Glomerular endothelial cell (primary cell): ENCODE measurements at places on chromosomes 7 and 10.
A peak's percentile ranks its signal among the peaks of the same experiment; 100 is the strongest.

DNA sequence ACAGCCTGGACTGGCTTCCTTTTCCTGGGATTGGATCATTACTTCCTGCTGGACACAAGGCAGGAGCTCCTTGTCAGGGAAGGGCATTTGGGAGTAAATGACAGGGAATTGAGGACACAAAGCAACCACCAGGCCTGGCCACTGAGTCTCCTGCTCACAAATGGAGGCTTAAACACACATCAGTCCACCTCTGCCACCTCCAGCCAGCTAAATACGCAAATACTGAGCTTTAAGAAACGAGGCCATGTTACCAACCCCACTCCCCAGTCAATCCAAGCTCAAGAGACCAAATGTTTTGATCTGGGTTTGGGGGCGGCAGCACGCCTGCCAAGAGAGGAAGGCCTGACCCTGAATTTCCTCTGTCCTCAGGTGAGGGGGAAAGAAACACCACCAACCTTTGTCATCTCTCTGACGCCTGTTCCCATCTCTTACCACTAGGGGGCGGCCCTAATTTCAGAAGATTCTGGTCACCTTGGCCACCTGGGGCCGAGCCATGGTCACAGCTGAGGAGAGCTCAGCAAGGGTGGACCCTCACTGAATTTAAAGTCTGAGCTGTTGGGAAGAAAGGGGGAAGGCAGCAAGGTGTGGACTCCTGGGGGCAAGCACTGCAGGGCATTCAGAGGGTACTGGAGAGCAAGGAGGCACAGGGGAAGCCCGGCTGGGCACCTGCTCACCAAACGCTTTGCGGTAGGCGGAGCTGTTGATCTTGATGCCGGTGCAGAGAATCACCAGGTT lies 16.5 kb downstream of the AIFM2 start:
- no peak for DNase-seq

DNA sequence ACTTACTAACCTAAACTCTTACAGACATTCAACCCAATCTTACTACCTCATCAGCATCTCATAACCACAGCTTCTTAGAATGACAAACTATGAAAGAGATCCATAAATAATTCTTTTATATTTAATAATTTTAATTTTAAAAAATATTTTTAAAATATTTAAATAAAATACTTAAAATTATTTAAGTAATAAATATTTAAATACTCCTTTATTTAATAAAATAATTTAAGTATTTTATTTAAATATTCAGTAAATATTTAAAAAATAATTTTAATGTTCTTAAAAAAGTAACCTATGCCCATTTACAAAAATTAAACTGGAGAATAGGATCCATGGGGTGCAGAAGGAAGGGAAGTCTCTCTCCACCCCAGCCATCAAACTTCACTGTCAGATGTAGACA lies 627.3 kb upstream of the MGMT start:
- DNase-seq, result no peak

DNA sequence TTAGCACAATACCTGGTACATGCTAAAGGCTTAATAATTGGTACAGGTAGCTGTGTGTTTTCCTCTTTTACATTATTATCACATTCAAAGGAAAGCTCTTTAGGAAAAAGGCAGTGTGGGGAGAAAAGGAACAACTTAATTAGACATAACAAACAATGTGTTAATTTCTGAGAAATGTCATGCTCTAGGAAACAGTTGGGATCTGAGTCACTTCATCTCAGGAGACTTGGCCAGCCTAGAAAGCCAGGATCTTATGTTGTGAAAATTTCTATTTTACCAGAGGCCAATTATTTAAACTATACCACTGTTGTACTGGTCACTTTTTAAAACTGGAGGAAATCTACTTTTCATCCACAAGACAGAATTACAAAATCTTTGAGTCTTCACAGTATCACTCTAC lies 39.6 kb downstream of the ARMH3 start:
- no peak for DNase-seq

DNA sequence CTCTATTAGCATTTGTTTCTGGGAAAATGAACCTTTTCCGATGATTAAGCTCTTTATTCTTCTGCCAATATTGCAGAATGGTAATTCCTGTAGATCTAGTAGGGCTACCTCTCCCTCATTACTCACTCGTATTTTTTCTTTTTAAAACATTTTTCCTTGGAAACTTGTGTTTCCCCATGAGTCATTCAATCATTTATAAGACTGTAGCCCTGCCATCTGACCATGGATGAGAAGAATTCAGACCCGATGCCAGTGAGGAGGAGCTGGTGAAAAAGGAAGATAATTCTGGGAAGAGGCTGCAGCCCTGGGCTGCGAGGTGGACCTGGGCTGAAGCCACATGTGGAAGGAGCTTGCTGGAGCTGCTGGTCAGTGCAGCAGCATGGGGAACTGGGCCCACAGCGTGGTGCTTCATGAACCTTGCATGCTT lies 242.8 kb downstream of the KLF6 start:
- DNase-seq, result peak; percentile 44

DNA sequence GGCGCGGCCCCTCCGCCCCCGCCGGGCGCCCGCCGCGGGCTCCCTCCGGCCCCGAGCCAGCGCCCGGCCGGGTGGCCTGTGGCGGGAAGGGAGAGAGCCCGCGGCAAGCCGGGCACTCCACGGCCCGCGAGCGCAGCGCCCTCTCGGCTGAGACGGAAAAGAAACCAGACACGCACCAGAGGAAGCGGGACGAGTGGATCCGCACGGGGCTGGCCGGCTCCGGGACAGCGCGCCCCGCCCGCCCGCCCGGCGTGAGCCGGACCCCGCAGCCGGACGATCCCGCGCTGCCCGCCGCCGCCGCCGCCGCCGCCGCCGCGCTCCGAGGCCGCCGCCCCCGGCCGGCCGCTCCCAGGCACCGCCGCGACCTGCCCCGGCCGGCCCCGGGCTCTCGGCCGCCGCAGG lies 300 bp downstream of the ARHGAP21 start:
- no peak for DNase-seq

DNA sequence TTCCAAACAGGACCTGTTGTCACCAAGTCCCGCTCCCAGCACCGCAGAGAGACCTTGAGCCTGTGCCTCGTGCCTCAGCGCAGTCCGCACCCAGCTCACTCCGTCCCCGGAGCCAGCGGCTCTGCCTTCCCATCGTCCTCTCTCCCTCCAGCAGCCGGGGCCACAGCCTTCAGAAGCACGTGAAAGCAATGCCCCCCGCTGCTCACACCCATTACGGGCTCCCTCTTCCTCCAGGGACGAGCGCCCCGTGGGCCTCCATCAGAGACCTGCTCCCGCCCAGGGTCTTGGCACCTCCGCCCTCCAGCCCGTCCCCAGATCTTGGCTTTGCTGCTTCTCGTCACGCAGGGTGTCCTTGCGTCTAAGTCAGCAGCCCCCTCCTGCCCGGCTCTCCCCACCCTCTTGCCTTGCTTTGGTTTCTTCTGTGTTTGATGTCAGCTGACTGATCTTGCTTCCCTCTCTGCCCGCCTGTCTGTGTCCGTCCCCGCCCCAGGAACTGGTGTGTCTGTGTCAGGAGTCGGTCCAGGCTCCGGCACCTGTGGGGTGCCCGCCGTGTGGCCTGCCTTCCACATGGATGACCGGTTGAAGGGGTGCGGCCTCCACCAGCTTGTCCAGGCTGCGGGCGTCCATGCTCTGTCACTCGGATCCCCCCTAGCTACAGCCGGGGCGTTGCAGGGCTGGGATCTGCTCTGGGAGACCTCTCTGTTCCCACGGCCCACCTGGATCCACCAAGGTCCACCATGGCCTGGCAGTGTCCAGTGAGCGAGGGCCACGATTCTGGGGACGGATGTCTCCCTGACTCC lies 61.9 kb downstream of the FOXL3 start:
- DNase-seq, result no peak

GRCh38 chr7:157088136-157088535 lies 50.6 kb upstream of the UBE3C start:
- DNase-seq, result no peak

DNA sequence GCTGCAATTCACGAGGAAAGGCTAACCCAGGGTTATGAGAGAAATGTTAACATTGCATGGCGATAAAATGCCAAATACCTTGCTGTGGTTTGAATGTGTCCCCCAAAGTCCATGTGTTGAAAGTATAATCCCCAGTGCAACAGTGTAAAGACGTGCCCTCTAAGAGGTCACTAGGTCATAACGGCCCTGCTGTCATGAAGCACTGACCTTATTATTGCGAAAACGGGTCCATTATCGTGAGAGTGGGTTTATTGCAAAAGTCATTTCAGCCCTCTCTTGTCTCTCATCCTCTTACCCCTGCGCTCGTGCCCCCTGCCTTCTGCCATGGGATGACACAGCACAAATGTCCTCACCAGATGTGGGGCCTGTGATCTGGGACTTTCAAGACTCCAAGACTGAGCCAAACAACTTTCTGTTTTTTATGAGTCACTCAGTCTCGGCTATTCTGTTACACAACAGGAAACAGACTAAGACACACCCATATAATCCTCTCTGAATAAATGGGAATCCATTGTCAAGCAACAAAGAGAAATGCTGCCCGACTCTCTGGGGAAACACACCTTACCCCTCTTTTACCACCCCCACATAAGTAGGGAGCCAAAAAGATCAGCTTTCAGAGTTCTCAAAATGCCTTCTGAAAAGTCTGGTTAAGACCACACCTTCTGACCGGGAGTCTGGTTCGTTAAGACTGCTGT lies 73.1 kb upstream of the UCN3 start:
- peak; percentile 65 for DNase-seq

- no peak for DNase-seq
Observed at GRCh38 chr10:29663718-29664117, 28.9 kb upstream of the SVIL start.

GRCh38 chr10:99678921-99679320 lies 19.6 kb downstream of the ENTPD7 start:
- no peak for DNase-seq

DNA sequence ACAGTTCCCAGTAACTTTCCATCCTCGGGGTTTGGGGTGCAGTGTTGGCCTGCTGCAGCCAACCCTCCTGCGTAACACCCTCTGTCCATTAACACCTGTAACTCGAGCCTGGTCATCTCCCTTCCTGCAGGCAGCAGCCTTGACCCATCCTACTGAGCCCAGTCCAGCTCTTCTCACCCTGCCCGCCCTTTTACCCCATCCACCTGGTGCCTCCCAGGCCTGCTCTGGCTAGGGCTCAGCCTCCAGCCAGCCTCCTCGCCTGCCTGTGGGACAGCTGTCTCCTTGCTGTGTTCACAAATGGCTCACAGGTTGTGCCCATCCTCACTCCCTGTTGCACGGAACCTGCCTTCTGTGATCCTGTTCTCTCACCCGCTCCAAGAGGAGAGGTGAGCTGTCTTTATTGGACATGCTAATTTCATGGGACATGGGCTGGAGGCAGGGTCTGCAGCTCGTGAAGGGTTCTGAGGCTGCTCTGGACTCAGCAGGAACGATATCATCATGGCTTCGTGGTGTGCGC lies 277.2 kb upstream of the TCERG1L start:
- DNase-seq, result no peak

- no peak for DNase-seq
Observed at GRCh38 chr10:110842326-110842904, 29.3 kb upstream of the PDCD4 start.

GRCh38 chr7:116906391-116906790 lies 44.0 kb downstream of the CAPZA2 start:
- DNase-seq, result no peak

GRCh38 chr10:48573045-48573444 lies 31.8 kb downstream of the ARHGAP22 start:
- no peak for DNase-seq

GRCh38 chr7:158274996-158275395 lies 312.6 kb downstream of the PTPRN2 start:
- DNase-seq, result no peak

DNA sequence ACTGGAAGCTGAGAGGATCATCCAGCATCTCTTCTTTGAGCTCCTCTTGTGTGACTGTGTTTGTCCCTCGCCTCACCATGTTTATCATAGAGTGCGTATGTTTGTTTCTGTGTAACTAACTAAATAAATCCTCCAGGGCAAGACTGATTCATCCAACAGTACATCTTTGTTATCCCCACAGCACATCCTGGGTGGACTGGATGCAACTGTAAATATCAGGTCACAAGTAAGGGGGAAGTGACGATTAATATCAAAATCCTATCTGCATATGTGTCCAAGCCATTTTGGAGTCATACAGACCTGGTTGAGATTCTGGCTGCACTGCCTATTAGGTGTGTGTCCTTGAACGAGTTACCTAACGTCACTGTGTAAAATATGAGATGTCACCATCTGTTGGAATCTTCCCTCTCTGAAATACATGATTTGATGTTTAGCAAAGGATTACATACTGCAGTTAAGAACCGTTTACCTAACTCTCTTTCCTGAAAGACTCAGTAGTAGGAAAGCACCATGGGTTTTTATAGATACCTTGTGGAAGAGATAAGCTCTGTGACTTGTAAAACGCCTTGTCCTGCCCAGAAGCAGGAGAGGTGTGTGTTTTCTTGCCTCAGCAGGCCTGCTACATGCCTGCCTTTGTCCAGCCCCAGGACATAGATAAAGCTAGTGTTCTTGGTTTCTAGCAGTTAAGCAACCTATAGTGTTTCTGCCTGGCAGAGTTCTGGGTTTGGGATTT lies 25.8 kb downstream of the WBP1L start:
- DNase-seq, result no peak

DNA sequence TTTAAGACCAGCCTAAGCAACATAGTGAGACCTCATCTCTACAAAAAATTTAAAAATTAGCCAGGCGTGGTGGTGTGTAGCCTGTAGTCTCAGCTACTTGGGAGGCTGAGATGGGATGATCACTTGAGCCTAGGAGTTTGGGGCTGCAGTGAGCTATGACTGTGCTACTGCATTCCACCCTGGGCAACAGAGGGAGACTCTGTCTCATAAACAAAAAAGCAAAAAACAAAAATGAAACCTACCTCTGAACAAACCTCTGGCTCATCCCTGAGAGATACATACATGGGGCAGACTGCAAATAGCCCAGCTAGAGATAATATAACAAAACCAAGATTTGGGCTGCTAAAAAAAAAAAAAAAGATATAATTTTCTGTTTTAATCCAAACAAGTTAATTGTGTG lies 19.5 kb downstream of the C10orf67 start:
- DNase-seq, result no peak

DNA sequence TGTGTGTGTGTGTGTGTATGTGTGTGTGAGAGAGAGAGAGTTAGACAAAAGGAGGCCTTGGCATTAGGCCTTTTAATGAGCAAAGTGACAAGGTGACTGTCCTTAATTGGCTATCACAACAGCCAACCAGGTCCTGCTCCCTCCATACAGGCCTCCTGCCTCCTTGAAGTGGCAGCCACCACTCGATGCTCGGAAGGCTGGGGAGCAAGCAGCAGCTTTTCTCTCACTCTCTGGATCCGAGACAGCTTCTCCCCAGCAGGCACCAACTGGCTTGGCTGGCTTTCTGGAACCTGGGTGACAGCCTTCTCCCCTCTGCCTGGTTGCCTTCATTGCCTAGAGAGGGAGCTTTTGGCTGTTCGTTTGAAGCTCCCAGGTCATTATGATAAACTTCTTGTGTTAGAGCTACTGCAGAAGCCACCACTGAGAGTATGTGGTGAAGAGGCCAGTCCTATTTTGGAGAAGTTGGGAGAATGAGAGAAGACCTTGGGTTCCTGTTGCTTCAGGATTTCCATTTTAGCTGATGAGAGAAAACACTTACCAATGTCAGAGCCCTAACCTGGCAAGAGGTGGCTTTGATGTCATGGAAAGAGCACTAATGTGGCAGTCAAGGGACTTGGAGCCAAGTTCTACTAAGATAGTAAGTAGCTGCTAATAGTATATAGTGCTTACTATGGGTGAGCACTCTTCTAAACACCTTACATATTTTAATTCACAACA lies 37.6 kb downstream of the RPS24 start:
- no peak for DNase-seq

- DNase-seq, result no peak
Observed at GRCh38 chr7:65731562-65732035, 141.3 kb upstream of the VKORC1L1 start.

- DNase-seq, result no peak
Observed at GRCh38 chr7:123958186-123958703, 33.2 kb downstream of the SPAM1 start.

GRCh38 chr7:74223711-74224510 lies 14.1 kb downstream of the LAT2 start:
- no peak for DNase-seq
